ENCODE measurements at places on chromosomes 12 and 14.

GRCh38 chr12:75374971-75375370, 15.9 kb upstream of the GLIPR1L2 start:
- no peak for DNase-seq

DNA sequence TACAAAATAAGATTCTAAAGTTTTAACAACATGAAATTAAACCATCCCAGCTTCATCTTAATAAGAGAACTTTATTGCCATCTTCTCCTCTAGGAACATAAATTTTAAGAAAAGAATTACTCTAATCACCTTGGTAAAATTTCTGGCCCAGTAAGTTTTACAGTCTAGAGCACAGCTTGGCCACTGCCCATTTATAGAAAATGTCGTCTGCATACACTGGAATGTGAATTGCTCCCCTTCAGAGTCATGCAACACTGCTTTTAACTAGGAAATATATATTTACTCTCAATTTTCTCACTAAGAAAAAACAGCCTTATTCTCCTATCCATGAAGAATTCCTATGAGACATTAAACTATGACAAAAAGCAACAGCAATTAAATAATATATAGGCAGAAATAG, 48.2 kb downstream of the KCNC2 start:
- DNase-seq = no peak

DNA sequence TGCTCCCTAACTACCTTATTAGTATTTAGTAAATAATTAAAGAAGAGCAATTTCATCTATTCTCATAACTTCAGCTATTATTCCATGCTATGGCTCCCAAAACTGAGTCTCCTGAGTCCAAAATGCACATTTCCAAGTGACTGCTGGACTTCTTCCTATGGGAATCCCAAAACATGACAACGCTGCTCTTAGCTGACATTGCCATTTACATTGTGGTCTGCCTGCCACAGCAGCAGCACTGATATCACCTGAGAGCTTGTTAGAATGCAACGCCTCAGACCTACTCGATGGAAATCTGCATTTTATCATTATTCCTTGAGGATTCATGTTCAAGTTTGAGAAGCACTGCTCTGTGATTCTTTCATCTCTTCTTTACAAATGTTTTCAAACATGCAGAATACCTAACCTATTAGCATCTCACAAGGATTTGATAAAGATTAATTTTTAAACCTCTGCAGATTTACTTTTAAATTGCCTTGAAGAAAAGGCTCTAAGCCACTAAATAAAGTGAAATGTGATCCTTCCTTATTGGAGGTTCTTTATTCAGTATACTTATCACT, 77.7 kb downstream of the SEC23A start:
- no peak for DNase-seq

DNA sequence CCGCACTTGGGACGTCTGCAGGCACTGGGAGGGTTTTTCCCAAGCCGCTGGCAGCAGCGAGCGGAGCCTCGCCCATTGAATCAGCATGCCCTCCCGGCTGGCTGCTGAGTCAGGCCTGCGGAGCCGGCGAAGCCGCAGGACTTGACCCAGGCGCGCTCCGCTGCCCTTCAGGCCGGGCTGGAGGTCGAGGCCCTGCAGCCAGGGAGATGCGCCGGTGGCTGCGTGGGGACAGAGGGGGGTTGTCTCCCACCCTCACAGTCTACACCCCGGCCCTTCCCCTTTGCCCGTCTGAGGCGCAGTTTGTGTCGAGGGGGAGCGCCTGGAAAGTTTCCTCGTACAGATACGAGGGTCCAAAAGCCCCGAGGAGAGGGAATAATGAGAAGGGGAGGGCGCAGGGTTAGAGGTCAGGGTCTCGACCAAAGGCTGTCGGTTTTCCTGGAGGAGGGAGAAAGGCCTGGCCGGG, 759 bp upstream of the KLC1 start:
- DNase-seq = peak; percentile 41

GRCh38 chr12:67634303-67634761, 14.2 kb upstream of the DYRK2 start:
- DNase-seq = no peak

- no peak for DNase-seq
Measured at GRCh38 chr12:113467142-113467501, 4.5 kb downstream of the LHX5 start.

GRCh38 chr14:74488786-74489397, 4.2 kb downstream of the NPC2 start:
- no peak for DNase-seq

DNA sequence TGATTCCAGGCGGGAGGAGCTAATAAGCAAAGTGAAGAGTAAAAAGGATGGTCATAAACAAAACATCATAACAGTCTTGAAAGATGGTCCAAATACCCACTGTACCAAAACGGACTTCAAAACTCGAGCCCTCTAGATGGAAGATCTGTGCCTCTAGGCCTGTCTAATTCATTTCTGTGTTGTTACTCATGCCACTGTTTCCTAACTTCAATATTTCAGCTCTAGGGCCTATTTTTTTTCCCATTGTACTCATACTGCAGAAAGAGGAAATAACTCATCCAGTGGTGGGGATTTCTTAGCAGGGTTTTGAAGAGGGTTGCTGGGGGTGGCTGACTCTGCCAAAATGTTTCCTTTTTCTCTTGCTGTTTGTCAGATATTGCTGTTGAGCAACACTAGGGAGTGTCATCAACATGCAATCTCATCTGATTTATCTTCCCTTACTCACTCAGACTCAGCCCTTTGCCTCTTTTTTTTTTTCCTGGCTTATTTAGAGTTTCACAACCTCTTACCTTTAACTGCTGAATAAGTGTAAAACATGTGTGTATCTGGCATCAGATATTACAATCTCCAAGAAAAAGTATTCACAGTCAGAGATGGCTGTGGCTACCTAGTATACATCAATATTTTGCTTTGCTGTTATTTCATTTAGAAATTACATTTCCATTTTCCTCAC, 189.6 kb downstream of the DUSP6 start:
- DNase-seq = peak; percentile 80

DNA sequence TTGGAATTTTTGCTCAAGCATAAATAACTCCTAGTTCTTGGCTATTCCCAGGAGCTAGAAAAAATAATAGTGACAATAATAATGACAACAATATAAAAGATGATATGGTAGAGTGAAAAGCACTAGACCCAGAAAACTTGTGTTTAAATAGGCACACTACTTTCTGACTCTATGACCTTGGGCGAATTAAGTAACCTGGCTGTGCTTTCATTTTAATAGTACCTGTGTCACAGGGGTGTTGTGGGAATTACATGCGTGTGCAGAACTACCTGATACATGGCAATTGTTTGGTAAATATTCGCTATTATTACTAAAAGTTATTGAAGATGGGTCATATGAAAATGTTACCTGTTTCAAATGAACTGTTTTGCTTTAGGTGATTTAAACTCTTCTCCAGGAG, 60.1 kb downstream of the LMO3 start:
- no peak for DNase-seq

DNA sequence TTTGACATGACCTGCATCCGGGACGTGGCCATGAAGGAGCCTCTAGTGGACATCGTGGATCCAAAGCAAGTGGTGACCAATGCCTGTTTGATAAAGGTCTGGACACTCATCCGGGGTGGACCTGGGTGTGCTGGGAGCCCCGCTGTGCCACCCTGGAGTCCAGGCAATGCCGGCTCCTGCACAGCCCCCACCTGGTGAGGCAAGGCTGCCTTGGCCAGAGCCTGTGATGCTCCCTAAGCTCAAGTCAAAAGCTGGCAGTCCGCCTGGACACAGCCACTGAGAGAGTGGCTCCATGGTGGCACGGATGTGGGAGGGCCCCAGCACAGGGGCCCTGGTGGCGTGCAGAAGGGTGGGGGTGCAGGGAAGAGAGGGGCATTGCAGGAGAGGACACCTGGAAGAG, 85.9 kb downstream of the PRMT8 start:
- no peak for DNase-seq

DNA sequence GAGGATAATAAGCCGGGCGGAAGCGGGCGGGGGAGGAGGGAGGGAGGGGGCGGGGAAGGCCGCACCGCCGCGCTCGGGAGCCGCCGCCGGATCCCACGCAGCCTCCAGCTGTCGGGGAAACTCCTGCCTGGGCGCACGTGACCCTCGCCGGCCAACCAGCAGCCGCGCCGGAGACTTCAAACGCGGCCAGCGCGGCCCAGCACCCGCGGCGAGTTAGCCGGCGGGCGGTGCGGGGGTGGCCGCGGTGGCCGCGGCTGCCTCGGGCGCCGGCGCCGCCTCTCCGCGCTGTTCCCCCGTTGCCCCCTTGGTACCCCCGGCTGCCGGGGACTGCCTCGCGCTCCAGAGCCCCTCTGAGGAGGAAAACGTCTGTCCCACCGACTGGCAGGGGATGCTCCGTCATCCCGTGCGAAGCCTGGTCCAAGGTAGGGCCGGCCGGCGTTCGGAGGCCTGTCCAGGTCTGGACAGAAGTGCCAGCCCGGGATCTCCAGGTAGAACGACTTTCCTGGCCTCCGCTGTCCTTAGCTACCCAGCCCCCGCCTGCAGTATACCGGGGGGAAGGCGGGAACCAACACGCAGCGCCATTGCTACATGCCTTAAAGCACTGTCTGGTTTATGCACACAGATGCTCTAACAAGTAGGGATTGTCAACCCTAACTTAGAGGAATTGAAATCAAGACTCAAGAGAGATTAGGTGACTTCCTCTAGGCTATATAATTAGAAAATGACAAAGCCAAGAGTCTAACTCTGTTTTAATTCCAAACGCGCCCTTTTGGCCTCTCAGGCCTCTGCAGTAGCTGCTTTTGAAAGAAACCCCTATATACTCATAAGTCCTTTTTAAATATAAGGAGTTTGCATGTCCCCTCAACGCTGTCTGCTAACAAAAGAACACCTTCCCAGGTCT, at the start of gene YAF2:
Gene YAF2 (minus strand): TSS at position 9 of the 901 bp plus-strand sequence. CDS start 68 bp downstream, outside the sequence.
- DNase-seq = peak; percentile 91

DNA sequence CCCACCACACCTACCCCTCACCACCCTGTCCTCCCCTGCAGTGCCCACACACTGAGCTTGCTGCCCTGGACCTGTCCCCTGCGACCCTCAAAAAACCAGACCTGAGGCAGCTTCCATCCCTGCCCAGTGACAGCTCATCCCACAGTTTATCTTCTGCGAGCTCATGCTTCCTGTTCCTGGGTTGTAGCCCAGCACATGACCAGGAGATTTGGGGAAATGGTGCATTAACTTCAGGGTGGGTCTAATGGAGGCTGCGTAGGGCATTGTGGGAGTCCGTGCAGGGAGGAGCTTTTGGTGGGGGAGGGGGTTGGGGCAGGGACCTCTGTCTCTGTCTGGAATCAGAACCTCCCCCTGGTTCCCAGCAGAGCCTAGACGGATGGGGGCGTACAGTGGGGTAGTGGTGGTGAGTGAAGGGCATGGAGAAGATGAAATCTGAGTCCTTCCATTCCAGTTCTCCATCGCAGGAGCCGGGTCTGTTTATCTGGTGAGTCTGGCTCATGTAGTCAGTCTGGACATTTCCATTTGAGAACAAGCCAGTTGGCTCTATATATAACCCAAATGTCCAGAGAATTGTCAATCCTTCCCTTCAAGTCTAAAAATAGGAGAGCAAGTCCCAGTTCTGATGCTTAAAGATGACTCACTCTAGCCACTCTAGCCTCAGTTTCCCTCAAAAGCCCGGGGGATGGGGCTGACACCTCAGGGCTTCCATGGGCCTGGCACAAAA, 270.9 kb downstream of the CACNA1C start:
- DNase-seq = no peak

GRCh38 chr12:51326698-51327439, 2.9 kb upstream of the BIN2 start:
- DNase-seq = no peak

- DNase-seq = no peak
Measured at GRCh38 chr12:91892081-91892855, 253.4 kb downstream of the BTG1 start.

DNA sequence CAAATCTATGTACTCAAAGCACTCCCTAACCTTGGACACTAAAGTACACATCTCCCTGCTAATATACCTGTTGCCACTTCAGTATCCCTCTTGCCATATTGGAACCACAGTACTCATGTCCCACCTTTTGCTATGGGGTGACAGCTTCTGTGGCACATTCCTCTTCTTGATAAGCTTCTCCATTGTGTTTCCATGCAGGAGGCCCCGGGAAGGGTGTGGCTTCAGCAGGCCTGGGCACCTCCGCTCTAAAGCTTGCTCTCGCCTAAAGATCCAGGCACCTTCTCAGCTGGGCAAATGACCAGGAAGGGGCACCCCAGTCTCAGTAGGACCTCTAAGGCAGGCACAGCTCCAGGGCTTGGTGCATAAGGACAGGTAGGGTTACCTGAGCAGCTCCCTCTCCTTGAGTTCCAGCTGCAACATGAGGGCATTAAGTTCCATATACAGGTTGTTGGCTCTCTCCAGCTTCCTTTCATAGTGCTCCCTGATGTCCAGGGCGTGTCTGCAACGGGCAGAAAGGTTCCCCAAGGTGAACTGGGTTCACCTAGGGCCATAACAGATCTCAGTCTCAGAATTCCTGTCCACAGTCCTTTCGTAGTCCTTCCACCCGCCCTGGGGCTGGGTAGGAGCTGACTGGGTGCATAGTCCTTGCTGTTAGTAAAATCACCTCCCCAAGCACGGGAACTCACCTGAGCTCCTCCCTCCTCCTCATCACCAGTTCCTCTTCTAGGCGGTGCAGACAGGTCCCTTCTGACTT, 15.9 kb downstream of the MAP3K12 start:
- no peak for DNase-seq
